ENCODE measurements at places on chromosomes 1 and 21.

- H3K27ac ChIP-seq: no peak overlapping the region
- DNase-seq: no peak
- H3K4me3 ChIP-seq: no peak overlapping the region
- no peaks in the 10 kb centered on the region for H3K4me1 ChIP-seq
- no peaks in the 10 kb centered on the region for H3K36me3 ChIP-seq
- H3K27me3 ChIP-seq: no peaks in the 10 kb centered on the region
Observed at GRCh38 chr1:245434280-245434679, 279.5 kb downstream of the KIF26B start.

DNA sequence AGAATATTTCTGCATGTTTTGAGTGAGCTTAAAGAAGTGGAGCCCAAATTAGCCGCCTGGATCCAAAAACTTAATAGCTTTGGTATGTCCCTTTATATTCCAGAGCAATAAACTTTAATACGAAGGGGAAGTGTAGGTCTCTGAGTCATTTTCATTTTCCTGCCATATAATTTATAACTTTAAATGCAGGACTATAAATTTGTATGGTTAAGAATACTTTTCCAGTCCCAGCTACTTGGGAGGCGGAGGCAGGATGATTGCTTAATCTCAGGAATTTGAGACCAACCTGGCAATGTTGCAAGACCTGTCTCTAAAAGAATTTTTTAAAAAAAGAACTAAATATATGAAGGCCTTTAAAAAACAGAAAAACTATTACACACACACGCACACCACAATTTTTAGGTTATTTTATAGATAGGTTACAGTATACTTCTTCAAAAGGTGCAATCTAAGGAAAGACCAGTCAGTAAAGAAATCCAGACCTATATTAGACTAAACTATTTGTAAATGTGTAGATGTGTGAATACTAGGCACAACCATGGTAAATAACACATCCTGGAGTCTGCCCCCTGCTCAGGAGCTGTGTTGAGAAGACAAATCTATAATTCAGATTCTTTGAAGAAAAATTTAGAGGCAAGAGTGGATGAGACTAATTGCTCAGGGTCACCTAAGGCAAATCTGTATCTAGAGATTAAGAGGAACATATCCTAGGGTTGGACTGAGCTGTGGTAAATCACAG is 80.3 kb downstream of the TTC3 start:
- no peak overlapping the region for H3K4me3 ChIP-seq
- H3K27me3 ChIP-seq: no peaks in the 10 kb centered on the region
- no peak for DNase-seq
- peaks cover 66% of the 10 kb centered on the region for H3K36me3 ChIP-seq

DNA sequence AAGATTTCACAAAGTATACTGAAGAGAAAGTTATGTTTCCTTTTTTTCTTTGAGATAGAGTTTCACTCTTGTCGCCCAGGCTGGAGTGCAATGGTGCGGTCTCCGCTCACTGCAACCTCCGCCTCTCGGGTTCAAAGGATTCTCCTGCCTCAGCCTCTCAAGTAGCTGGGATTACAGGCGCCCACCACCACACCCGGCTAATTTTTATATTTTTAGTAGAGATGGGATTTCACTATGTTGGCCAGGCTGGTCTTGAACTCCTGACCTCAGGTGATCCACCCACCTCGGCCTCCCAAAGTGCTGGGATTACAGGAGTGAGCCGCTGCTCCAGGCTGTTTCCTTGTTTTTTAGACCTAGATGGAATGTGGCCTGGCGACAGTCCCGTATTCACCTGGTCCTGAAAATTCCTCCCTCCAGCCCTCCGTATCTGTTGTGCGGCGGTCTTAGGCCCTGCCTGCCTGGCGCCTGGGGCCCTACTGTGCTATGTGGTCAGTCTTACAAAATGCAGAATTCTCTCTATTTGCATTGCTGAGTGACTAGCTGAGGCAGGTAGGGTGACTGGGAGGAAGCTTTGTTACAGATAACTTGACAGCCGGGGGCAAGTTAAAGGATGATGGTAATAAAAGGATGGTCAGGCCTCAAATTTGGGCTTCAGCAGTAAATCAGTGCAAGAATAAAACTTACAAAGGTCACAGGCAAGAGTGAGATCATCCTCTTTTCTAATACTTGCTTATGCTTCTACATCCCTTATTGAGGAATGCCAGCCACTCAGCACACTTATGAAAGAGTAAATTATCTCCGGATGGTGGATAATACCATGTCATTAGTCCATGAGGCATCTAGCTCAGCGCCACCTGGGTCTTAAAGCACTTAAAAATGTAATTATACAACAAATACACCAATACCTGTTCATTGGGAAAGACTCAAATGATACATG is 30.3 kb downstream of the PARK7 start:
- H3K4me3 ChIP-seq: no peak overlapping the region
- no peaks in the 10 kb centered on the region for H3K27me3 ChIP-seq
- H3K27ac ChIP-seq: no peak overlapping the region

- H3K27ac ChIP-seq: no peak overlapping the region
- peaks cover 7% of the 10 kb centered on the region for H3K36me3 ChIP-seq
- DNase-seq: no peak
- H3K4me3 ChIP-seq: no peak overlapping the region
- H3K4me1 ChIP-seq: no peaks in the 10 kb centered on the region
- H3K27me3 ChIP-seq: no peaks in the 10 kb centered on the region
Observed at GRCh38 chr1:16402742-16403141, 34.5 kb downstream of the SPATA21 start.

- H3K36me3 ChIP-seq: no peaks in the 10 kb centered on the region
- no peak overlapping the region for H3K27ac ChIP-seq
- H3K4me3 ChIP-seq: no peak overlapping the region
- DNase-seq: no peak
- no peaks in the 10 kb centered on the region for H3K4me1 ChIP-seq
Observed at GRCh38 chr1:4916610-4917009, 262.2 kb downstream of the AJAP1 start.

DNA sequence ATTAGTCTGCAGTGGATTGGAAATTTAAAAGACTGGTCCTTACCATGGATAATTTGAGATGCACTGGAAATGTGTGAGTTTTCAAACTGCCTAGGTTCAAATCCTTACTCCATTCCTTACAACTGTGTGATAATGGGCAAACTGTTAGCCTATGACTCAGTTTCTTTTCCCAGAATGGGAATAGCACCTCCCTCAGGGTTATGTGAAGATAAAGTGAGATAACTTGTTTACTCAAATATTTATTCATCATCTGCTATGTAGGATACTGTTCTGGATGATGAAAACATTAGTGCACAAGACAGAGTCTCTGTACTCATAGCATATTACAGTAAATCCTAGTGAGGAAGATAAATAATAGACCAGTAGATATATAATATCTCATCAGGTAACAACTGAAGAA is 28.6 kb downstream of the LRIG2 start:
- no peaks in the 10 kb centered on the region for H3K27me3 ChIP-seq
- DNase-seq: no peak

DNA sequence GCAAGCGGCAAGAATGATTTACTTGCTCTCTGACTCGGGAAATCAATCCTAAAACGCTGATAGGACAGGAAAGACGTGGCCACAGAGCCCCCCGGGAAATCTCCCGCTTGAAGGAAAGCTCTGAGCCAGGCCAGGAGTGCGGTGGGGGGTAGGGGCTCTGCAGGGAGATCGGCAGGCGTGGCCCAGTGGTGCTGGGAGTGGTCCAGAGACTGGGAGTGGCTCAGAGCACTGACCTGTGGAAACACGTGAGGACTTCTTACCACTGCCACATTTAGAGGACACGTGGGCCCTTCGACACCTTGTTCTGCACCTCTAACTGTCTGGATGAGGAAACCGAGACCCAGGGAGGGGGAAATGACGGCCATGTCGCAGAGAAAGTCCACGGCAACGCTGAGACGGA is 130.0 kb upstream of the KLHDC7A start:
- H3K4me3 ChIP-seq: no peak overlapping the region
- H3K36me3 ChIP-seq: no peaks in the 10 kb centered on the region
- H3K27me3 ChIP-seq: peaks cover 9% of the 10 kb centered on the region
- no peak overlapping the region for H3K27ac ChIP-seq
- no peak for DNase-seq
